Chondrocyte (in vitro differentiated cells): ENCODE measurements at places on chromosomes 5 and 9.

DNA sequence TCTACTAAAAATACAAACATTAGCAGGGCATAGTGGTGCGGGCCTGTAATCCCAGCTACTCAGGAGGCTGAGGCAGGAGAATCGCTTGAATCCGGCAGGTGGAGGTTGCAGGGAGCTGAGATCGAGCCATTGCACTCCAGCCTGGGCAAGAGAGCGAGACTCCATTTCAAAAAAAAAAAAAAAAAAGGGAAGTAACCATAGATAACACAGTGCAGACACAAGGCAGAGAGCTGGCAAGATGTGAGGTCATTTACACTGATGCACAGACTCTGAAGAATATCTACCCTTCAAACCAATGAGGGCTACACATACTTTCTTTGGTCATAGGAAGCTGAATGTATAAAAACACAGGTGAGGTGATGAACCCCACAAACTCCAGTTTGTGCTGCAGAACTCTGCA, 131.9 kb downstream of the DCP2 start:
- no peak for DNase-seq

DNA sequence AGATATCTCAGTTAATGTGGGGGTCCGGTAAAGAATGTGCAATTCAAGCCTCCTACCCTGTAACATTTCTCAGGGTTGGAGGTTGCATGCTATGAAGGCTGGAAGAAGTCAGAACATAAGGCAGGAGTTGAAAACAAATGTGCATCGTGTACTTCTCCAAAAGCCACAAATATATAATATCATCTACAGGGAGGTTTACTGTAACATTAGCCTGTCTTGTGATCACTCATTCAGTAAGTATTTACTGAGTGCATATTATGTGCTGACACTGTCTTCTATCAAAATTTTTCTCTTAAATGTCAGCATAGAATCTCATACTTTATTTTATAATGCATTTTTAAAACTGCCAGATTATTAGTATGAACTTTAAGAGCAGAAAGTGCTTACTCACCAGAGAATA, 105.6 kb upstream of the ZNF366 start:
- DNase-seq, result no peak

GRCh38 chr5:135030123-135030955, 3.7 kb downstream of the PITX1 start:
- peak; percentile 28 for DNase-seq

DNA sequence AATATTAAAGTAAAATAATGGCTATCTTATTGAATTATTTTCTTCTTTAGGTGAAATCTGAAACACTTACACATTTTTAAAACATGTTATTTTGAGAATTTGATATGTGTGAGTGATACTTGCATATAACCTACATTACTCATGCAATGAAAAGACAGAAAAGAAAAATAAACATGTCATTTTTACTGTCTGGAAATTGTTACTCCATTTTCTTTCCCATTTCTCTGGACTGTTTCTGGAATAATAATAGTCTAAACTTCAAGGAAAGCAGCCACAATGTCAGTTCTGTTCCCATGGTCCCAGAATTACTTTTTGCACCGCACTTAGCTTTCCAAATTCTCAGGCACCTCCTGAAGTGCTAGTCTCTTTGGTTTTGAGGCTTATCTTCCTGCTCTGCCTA, 145.5 kb downstream of the PRR16 start:
- no peak for DNase-seq

- no peak for DNase-seq
Observed at GRCh38 chr5:159021901-159022556, 77.7 kb downstream of the EBF1 start.

DNA sequence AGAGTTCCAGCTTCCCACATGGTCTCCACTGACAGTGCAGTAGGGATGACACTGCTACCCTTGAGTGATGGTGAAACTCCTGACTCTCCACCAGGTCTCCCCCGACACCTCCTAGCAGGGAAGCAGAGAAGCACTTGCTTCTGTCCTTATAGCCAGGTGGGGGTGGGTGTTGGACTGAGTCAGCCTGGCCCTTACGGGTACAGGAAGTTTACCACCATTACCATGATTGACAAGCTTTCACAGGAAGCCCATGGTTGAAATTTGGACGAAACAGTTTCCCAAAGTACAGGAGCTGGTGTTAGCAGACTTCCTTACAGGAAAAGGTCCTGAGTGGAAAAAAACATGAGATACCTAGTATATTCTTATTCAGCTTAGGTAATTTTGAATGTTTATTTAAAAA, 3.1 kb upstream of the FBXL7 start:
- DNase-seq, result no peak

DNA sequence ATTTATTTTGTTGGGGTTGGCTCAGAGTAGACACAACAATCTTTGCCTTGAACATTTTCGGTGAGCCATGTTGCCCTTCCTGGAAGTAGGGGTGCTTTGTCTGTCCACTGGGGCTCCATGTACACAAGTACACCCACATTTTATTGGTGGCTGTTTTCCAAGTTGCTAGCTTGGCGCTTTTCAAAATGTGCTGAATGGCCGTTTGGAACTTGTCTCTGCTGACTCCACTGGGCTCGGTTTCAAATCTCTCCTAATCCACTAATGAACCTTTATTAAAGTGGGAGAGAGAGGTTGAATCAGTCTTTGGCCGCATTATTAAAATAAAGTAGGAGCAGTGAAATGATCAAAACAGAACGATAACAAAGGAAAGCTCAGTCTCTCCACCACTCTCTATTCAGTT, 64.6 kb upstream of the TAF11L2 start:
- DNase-seq, result no peak

DNA sequence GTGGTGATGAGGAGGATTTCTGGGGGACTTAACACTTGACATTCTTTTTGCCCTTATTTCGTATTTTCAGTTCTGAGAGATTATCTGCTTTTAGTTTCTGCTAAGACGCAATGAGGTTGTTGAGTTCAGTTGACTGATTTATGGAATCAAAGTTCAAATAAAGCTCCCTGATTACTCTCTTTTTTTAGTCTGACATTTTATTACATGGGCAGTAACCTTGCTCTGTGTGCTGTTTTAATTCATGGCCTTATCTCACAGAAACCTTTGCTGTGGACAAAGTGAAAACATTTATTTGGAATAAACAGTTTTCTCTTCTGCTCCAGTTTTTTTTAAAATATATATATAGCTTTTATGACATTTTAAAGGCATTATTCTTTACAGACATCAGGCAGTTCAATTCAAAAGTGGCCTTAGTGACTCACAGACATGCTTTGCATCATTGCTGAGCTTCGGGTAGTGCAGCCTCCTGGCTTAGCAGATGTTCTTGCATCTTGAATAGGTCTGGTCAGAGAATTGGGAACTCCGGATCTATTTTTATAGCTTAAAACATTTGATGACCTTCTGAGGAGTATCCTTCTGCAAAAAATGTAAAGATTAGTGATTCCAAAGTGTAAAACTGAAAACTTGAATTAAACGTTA, 162.9 kb downstream of the FAM170A start:
- no peak for DNase-seq

- no peak for DNase-seq
Observed at GRCh38 chr5:89255845-89256463, 373.0 kb upstream of the MEF2C start.

DNA sequence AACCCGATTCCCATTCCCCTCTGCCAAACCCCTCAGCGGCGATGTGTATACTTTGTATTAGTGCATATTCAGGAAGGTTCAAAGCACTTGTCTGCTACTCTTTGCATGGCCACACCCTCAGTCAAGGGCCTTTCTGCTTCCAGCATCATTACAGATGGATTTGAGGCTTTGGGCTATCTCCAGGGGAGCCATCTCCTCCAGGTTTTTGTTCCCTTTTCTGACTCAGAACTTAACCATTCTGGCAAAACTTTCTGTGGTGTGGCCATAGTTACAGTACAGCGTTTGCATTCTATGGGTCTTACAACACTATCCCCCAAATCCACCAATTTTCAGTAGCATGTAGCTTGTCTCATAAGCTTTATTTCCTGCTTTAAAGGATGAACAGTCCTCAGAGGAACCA, 36.0 kb upstream of the SVEP1 start:
- no peak for DNase-seq

DNA sequence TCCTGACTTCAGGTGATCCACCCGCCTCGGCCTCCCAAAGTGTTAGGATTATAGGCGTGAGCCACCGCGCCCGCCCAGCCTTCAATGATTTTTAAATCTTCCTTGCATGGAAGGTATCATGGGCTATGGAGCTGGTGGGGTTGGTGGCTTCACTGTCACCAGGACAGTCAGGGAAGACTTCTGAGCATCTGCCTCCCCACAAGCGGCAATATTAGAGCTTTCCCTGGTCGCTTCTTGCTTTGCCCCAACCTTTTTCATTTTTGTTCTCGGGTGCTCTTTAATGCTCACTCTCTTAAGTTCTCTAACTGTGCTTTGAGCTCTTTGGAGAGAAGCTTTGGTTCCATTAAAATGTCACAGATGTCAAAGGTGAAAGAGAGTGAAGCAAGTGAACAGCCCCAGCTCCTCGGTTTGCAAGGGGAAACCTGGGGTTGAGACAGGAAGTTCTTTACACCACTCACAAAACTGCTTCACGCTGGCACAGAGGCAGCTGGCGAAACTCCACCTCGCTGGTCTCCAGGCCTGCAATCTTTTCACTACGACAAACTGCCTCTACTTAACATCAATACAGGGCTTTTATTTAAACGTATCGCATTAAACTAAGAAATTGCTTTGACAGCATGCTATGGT, 142.5 kb upstream of the RETREG1 start:
- DNase-seq, result no peak

- DNase-seq, result no peak
Observed at GRCh38 chr9:242461-243080, 27.9 kb downstream of the DOCK8 start.

DNA sequence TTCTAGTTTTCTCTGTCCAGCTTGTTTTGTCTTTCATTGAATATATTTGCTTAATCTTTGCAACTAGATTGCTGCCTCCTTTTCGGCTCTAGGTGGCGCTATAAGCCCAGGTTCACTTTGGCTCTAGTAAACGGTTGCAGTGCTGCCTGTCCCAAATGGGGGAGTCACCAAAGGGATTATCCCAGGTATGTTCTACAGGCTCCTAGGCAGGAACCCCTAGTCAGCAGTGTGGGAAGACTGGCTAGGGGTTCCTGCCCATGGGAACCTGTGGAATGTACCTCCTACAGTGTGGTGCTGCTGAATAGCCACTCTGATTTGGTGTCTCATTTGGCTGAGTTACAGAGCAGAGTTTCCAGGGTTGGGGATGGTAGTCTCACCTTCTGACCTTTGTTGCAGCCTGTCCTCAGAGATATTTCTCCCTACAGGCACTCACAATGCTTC, 85.2 kb downstream of the ARSB start:
- no peak for DNase-seq

DNA sequence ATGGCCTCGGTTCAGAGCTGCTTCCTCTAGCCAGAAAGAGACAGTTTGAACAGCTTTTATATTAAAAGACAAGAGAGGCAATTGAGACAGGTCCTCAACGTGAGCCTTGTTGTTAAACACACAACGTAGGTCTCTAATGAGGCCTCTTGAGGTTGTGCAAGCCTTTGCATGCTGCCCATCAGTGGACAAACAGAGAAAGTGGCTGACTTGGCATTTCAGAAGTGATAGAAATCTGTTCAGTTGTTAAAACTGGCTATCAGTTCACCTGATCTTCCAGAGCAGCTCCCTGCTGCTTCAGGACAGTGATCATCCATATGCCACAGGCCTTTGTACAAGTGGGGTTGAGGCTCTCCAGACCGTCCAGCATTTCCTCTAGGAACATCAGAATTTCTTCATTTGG, 58.8 kb downstream of the MROH2B start:
- DNase-seq, result no peak

DNA sequence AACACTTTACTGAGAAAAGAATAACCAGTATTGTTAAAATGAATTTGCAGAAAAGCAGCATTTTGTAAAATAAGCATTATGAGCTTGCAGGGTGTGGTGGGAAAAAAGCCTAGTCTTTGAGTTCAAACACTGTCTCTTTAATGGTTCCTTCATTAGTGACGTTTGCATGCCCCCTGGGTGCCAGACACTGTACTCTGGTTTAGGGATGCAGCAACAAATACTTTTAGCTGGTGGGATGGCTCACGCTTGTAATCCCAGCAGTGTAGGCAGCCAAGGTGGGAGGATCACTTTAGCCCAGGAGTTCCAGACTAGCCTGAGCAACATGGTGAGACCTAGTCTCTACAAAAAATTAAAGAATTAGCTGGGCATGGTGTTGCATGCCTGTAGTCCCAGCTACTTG, 62.3 kb downstream of the MAST4 start:
- DNase-seq, result no peak
